Bronchial epithelial cell (primary cell): ENCODE measurements at places on chromosomes 1 and 21.

DNA sequence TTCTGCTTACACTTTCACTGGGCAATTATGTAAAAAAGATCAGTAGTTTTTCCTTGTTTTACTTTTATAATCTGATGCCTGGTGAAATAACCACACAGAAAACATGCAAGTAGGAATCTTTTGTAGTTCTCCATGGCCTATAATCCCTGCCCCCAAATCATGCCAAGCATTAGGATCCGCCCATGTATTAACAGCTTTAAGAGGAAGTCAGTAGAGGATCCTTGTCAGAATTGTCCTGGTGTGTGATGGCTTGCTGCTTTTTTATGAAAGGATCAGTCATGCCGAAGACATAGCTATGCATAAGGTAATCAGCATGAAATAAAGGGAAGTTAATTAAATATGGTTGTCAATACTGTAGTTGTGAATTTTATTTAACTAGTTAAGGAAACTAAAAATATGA, 20.0 kb downstream of the ADGRL2 start:
- DNase-seq: no peak

DNA sequence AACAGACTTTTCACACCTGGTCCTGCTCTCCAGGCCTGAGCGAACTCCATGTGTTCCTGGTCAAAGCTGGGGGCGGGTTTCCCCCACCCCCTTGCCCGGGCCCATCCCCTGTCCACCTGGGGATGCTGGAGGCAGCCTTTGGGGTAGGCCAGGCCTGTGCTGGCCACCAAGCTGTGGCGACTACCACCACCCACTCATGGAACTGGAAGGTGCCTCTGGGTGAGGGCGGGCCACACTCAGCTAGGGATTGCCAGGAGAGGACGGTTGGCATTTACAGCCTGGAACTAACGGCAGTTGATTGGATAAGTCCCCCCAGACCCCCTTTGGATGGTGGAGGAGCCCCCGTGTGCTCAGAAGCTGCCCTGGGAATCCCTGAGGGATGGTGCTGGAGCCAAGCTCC, 7.9 kb downstream of the S100B start:
- DNase-seq: no peak

DNA sequence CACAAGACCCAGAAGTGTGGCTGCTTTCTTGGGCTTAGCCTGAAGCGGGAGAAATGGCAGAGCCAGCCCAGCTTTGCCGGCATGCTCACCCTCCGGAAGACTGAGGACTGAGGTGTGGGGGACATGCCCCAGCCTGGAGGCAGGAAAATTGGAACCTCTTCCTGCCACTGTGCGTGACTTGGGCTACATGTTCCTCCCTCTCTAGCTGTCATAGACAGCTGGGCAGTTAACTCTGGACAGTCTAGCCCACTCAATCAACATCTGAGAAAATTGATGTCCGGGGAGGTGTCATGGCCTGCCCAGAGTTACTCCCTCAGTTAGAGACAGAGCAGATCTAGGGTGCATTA, 59.7 kb downstream of the UBE2T start:
- DNase-seq: no peak

DNA sequence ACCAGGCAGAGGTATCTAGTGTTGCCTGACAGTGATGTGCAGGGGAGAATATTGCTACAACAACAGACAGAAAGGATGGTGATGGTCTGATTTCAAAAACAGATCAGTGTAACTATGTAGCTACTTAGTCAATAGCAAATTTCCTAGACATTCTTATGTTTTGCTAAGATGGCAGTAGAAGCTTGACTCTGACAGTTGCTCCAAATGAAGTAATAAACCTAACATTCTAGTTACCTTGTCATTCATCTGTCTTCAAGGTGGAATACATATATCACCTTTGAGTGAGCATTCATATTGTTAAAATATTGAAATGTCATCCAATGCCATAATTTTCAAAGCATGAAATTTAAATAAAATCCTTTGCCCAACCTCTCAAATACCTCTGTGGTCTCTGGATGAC, 617.4 kb downstream of the USP25 start:
- no peak for DNase-seq

DNA sequence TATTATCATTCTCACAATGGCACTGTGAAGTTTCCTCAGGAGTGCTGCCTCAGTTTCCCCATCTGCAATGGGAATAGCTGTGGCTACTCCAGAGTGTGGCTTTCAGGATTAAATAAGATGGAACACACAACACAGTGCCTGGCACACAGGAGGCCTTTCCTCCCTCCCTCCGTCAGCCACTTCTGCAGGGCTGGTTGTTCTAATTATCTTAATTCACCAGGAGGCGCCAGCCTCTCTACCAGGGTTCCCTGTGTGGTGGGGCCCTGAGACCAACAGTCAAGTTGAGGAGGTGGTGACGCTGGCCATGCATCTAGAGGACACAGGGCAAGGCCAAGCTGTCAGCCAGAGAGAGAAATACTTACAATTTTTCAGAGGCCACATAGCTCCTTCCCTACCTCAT, 6.3 kb upstream of the FOXO6 start:
- no peak for DNase-seq
